ENCODE measurements at places on chromosomes 2 and 18.

DNA sequence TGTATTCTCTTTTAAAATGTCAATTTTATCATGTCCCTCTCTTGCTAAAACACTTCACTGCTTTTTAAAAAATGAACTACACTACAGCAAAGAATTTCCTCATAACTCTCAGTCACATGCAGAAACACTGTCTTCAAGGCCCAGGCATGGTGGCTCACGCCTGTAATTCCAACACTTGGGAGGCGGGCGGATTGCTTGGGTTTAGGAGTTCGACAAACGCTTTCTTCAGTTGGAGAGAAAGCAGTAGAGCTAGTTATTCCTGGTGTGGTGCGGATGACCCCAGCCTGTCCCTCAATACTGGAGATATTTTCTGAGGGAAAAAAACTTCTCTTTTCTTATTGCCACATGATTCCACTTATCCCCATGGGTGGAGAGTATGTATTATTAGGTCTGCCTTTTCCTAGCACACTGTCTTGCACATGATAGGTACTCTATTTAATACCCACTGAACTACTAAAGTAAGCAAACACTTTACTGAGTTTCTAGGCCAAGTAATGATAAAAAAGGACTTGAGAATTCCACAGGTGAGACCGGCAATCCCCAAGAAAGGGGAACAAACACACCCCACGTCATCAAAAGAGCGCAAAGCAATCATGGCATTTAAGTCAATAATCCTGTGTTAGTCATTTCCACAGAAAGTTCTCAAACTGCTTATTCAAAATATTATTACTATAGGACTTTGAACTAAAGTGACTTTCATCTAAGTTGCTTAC, 77.1 kb downstream of the SPIRE1 start:
- DNase-seq: no peak

DNA sequence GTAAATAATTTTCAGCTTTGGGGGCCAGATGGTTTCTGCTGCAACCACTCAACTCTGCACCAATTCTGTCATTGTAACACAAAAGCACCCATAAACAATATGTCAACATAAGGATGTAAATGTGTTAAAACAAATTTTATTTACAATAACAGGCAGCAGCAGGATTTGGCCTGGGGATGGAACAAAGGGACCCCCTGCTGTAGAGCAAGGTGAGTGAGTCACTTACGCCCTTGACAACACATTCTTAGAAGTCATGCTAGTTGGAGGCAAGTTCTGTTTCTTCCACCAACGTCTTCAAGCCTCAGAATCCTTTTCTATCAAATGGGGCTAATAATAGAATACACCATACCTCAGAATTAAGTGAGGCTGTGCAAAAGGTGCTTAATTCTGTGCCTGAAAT, 610.2 kb upstream of the SYT4 start:
- DNase-seq: no peak

GRCh38 chr18:68172842-68173549, 541.9 kb downstream of the TMX3 start:
- no peak for DNase-seq

DNA sequence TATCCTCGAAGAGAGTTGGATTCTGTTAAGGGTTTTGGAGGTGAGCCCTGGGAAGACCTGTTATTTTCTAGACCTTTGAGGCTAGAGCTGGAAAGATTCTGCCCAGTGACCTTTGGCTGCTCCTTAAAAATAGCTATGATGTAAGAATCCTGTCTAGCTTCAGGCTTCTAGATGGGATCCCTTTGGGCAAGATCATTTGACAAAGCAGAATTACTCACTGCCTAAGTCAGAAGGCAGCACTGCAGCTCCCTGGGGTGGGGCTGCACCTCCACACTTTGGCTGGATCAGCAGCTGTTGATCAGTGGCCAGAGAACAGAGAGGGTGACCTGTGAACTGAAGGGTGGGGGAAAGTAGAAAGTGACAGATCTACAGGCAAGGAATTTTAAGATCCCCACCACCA, 103.8 kb downstream of the ASAP2 start:
- no peak for DNase-seq

GRCh38 chr2:33984131-33984530, 385.0 kb upstream of the FAM98A start:
- no peak for DNase-seq

GRCh38 chr2:136129601-136130000, 11.7 kb upstream of the CXCR4 start:
- peak; percentile 86 for DNase-seq

DNA sequence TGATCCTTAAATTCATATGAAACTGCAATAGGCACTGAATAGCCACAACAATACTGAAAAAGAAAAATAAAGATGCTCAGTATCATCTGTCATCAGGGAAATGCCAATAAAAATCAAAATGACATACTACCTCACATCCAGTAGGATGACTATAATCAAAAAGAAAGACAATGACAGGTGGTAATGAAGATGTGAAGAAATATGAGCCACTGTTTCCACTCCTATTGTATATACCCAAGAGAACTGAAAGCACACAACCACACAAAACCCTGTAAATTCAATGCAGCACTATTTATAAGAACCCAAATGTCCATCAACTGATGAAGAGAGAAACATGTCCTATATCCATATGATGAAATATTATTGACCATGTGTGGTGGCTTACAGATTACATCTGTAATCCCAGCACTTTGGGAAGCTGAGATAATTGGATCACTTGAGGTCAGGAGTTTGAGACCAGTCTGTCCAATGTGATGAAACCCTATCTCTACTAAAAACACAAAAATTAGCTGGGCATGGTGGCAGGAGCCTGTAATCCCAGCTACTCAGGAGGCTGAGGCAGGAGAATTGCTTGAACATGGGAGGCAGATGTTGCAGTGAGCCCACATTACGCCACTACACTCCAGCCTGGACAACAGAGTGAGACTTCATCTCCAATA, 39.9 kb downstream of the MAP3K2 start:
- no peak for DNase-seq

- DNase-seq: no peak
Observed at GRCh38 chr2:116413659-116414058, 1400.8 kb upstream of the DDX18 start.

DNA sequence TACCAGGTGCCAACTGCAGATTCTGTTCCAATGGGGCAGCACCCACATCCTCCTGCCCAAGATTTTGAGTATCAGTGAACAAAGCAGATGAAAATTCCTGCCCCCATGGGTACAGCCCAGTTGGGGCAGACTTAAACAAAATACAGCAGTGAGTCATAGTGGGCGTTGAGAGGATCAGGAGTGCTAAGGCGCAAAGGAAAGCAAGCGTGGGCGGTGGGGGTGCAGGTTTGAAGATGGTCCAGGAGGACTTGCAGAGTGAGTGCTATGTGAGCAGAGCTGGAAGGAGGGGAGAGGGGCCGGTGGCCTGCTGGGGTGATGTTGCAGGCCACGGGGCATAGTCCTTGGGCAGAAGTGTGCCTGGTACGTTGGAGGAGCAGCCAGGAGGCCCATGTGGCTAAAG, 24.7 kb downstream of the STEAP3 start:
- DNase-seq: no peak

DNA sequence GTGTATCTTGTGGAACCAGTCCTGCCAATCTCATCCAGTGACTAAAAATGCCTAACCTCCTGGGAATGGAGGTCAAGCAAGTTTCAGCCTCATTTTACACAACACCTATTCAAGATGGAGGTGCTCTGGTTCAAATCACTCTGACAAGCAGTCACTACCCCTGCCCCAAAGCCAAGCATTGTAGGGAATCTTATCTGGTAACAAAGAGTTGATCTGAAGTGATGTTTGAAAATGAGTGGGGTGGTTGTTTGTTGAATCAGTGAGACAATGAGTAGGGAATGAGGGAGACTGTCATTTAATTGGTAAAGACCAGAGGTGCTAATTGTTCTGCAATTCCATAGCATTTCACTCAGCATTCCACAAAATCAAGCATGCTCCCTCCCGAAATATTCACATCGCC, 132.0 kb downstream of the RND3 start:
- DNase-seq: no peak

GRCh38 chr2:219628986-219629901, 1.8 kb downstream of the SLC4A3 start:
- DNase-seq: no peak

GRCh38 chr2:196487417-196487816, 152.1 kb upstream of the CCDC150 start:
- DNase-seq: no peak

- no peak for DNase-seq
Observed at GRCh38 chr2:102141970-102142828, at the start of gene IL1R1. TSS of gene IL1R1 (plus strand) at chr2:102142746. CDS start at chr2:102157725, 14,979 bp downstream.

- no peak for DNase-seq
Observed at GRCh38 chr2:54191361-54192135, 64.5 kb downstream of the TSPYL6 start.

DNA sequence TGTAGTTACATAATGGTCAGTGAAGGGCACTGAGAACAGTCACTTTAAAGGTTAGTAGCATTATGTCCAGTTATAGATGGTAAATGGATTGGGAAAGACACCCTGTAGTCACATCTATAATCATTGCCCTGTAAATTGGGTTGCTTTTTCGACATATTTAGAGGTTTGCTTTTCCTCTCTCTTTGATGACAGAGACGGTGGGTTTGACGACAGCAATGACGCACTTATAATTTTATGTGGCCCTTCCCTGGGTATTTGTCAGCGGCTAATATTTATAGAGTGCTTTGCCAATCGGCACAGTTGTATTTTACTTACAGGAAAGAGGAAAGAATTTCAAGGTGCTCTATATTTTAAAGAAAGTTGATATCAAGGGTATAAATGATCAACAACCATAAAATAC, 2.8 kb downstream of the CPS1 start:
- no peak for DNase-seq

DNA sequence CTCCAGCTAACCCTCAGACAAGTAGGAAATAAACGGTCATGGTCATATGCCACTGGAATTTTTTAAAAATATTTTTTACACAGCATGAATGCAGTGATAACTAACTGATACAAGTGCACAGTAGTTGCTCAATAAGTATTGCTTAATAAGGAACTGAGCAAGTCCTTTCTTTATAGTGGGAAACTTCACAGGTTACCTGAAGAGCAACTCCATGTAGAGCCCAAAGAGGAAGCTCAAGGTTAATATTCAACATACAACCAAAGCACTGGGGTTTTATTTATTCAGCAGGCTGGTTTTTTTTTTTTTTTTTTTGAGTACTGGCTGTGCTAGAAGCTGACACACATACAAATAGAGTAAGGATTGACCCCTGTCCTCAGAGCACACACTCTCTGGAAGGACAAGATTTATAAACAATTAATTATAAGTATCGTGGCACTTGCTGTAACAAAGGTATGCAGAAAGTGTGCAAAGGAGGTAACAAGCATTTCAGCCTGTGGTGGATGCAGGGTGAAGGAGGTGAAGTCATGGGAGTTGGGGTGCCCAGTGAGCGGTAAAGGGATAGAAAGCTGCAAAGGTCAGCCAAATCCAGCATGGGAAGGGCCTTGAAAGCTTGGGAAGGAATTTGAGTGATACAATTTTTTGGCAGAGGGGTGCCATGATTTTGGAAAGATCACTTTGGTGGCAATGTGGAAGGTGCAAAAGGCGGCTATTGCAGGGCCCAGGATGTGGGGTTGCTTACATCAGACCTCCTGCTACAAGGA, 52.7 kb downstream of the ATOH8 start:
- no peak for DNase-seq

DNA sequence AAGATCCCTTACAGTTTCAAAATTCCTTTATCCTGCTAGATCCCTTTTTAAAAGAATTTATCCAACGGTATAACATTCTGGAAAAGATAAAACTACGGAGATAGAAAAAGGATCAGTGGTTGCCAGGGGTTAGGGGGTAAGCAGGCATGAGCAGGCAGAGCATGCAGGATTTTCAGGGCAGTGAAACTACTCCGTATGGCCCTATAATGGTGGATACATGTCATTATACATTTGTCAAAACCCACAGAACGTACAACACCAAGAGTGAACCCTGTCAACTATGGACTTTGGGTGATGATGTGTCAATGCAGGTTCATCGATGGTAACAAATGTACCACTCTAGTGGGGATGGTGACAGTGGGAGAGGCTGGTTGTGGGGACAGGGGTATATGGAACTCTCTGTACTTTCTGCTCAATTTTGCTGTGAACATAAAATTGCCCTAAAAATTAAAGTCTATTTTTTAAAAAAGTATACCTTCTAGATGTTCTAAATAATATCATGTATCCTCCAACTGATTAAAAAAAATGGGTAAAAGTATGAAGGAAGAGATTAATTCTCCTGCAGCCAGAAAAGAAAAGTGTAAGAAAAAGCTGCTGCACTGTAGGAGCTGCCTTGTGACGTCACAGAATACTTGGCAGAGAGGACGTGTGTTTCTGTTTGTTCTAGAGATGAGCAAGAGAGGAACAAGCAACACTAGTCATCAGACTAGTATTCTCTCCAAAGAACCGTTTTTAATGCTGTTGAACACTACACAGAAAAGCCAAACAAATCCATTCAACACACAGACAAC, 23.6 kb downstream of the ANKRD44 start:
- peak; percentile 77 for DNase-seq

DNA sequence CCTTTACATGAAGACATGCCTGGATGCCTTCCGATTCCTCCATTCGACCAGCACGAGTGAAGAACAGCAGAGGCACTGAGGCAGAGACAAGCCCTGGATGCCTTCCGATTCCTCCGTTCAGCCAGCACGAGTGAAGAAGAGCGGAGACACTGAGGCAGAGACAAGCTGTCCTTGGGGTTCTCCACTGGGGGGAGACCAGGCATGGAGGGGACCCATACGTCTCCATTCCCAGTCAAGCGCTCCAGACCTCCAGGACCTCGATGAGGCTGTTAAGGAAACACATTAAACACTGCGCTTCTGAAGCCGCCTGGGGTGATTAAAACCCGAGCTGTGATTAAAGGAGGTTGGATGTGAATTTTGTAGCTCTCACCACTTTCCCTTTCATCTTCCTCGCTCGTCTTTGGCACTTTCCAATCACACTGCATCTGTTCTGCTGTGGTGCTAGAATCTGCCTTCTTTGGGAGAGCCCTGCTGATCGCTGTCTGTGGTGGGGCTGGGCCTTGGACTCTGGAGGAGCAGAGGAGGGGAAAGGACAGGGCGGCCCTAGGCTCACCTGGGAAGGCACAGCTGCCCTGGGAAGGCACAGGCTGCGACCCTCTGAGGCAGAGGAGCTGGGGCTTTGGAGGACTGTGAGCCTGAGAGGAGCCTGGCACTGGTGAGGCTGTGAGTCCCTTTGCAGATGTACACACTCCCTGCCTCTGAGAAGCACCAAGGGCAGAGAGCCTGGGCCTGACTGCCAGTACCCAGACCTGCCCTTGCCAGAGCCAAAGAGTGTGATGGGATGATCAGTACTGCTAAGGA, 463.1 kb upstream of the HS6ST1 start:
- DNase-seq: no peak

GRCh38 chr2:120556911-120557310, 178.8 kb upstream of the GLI2 start:
- no peak for DNase-seq

DNA sequence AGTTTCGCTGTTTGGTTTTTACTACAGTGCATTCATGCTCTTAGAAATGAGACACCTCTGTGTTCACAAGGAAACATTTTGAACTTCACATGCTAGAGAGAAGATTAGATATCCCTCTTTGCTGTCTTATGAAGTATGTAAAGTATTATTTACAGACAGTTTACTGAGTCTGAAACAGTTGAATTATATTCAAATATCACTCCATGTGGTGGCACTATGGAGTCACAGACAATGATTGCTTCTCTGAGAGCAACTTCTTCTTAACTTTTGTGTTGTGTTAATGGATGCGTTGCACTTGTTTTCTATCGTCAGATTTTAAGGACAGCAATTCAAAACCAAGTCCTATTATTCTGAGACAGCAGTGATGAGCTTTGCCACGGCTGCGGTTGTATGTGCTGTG, 823.6 kb downstream of the GALR1 start:
- DNase-seq: no peak

Measured in CD4-positive, alpha-beta T cell treated with Interleukin-10 for 1 hour (primary cell).